ENCODE measurements at places on chromosomes 12 and 14.
A peak's percentile ranks its signal among the peaks of the same experiment; 100 is the strongest.

DNA sequence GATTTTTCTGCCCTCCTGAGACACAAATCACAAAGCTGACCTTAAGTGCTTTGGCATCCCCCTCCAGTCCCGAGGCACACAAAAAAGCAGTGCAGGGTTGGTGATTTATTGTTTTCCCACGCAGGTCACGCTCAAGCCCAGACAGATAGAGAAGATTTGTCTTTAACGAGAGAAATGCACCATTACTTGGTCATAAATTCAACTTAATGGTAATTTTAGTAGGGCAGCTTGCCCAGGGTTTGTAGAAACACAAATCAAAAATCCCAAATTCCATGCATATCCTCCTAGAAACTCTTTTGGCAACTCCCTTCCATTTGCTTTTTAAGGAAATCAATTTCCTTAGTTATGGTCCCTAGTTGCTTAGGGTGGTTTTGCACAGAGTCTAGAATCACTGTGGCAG is 132.6 kb downstream of the IGF1 start:
- no peak for DNase-seq

GRCh38 chr12:92297932-92298696 is 152.5 kb upstream of the BTG1 start:
- DNase-seq: peak; percentile 35

GRCh38 chr12:46493150-46493833 is 120.7 kb upstream of the SLC38A2 start:
- DNase-seq: no peak

DNA sequence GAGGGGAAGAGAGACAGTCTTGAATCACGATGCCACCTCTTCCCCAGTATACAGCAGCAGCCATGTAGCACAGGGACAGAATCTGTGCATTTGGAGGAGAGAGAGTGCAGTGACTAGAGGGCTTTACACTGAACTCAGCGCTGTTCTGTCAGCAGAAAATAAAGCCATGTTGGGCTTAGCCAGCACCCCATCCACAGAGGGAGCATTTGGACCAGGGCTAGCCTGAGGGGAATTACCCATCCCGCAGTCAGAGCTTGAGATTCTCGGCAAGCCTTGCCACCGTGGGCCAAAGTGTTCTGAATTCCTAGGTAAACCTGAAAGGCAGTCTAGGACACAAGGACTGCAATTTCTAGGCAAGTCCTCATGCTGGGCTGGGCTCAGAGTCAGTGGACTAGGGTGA is 120.4 kb upstream of the CNOT2 start:
- DNase-seq: no peak

- peak; percentile 86 for DNase-seq
Observed at GRCh38 chr14:91349481-91350074, 68.0 kb downstream of the CCDC88C start.

DNA sequence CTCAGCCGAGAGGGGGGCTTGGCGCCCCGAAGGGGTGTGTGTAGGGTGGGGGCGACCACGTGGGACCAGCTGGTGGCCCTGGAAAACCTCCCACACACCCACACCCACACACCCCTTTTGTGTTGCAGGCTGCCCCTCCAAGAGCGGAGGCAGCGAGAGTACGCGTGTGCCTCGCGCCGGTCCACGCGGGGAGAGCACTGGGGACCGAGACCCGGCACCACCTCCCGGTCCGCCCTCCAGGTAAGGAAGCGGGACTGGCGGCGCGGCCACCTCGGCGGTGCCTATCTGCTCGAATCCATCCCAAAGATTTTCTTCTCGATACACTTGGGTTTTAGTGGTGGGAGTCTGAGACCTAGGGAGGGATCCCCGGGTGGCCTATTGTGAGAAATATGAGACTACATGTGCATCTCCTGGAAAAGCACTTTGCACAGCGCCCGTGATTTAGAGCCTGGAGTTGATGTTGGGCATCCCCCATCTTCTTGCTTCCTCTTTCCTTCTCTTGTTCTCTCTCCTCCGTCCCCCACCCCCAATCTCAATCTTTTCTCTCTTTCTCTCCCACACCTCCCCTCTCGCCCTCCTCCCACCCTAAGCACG is 393 bp downstream of the SYT1 start:
- no peak for DNase-seq

DNA sequence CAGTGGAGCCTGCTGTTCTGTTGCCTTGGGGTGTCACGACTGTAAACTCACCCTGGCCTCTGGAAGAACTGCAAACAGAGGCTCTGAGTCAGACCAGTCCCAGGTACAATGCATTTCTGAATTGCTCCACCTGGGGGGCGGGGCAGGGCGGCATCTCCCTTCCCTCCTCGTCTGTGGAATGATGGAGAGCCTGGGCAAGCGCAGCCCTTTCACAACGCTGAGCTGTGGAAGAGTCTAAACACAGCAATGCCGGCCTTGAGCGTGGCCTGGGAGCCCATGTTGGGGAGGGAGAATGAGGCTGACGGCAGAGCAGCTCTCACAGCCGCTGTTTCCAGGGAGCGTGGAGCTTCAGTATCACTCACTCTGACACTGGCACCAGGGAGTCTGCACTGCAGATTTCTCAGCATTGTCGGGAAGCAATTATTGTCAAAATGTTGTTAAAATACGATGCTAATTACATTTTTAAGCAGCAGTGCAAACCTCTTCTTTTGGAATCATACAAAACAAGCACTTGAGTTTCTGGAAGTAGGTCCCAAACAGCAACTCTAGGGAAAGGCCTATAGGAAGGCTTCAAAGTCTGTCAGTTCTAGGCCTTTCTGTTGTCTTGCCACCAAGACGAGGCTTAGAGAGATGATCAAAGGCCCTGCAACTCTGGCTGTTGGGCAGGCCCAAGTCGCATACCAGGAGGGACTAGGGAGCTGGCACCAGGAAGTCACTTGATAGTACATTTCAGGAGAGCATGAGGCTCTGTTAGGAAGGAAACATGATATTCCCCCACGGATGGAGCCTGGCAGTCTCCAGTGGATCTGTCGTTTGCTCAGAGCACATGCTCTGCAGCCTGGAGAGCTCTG is 244.0 kb upstream of the FKBP4 start:
- peak; percentile 14 for DNase-seq

DNA sequence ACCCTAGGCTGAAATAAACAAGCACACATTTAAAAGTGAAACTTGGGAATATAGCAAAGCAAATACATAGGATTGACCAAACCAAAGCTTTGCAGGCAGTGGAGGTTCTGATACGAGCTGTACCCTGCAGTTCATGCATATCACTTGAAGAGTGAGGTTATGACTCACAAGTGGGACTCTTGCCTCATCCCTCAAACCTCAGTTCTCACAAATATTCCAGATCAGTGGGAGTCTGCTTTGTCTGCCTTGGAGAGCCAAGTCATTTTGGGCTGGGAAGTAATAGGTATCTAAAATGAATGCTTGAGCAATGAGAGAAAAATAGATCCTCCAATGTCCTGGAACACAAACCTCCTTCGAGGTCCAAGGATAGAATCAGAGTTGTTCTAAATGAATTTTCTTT is 116.4 kb downstream of the LRIG3 start:
- no peak for DNase-seq

DNA sequence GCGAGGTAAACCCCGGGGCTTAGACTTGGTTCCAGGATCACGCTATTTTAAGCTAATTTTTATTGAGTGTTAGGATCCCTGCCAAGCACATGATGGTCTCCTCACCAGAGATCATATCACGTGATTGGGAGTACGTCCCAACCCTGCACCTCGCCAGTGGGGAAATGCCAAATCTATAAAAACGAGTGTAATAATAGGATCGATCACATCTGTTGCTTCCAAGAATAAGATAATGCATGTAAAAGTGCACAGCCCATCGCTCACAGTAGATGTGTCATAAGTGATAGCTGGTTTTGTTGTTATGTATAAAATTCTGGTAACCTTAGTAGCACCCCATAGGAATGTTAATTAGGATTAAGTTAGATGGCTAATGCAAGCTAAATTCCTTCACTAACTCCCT is 581.0 kb upstream of the TMEM132C start:
- DNase-seq: no peak

GRCh38 chr14:51988221-51988620 is 1.1 kb upstream of the RTRAF start:
- DNase-seq: no peak

DNA sequence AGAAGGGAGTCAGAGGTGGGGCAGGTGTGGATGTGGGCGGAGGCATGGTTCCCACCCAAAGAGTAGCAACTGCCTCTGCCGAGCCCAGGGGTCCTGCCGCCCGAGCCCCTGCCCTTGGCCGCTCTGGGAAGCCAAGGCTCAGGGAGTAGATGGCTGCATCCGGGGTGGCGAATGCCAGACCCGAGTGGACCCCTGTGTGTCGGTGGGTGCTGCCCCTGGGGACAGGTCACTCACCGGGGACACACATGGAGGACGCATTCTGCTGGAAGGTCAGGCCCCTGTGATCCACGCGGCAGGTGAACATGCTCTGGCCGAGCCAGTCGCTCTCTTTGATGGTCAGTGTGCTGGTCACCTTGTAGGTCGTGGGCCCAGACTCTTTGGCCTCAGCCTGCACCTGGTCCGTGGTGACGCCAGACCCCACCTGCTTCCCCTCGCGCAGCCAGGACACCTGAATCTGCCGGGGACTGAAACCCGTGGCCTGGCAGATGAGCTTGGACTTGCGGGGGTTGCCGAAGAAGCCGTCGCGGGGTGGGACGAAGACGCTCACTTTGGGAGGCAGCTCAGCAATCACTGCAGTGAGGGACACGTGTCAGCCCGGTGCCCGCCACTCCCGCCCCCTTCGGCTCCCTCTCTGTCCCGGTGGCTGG is 329.0 kb downstream of the TMEM121 start:
- DNase-seq: no peak

GRCh38 chr12:25957793-25958427 is 572 bp upstream of the RASSF8 start:
- no peak for DNase-seq

DNA sequence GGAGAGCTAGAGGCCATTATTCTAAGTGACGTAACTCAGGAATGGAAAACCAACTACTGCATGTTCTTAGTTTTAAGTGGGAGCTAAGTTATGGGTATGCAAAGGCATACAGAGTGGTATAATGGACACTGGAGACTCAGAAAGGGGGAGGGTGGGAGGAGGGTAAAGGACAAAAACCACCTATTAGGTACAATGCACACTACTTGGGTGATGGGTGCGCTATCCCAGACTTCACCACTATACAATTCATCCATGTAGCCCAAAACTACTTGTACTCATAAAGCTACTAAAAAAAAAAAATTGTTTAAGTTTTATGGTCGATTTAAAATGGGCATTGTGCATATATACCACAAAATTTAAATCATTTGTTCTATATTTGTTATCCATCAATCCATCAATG is 24.3 kb downstream of the SLC41A2 start:
- no peak for DNase-seq

DNA sequence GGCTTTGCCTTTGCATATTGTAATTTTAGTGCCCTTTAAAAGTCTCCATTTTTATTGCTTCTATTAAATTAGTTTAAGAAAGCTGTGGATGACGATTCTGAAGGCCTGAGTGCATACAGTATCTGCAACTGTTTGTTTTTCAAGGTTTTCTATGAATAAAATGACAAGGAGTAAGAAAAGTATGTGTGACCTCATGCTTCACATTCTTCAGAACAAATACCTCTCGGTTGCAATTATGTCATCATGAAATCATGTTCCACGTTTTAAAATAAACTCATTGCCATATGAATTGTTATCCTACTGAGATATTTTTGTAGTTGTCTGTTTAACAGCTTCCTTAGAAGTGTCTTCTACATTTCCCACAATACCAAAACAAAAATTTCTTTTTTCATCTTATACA is 374.6 kb downstream of the MDGA2 start:
- no peak for DNase-seq

DNA sequence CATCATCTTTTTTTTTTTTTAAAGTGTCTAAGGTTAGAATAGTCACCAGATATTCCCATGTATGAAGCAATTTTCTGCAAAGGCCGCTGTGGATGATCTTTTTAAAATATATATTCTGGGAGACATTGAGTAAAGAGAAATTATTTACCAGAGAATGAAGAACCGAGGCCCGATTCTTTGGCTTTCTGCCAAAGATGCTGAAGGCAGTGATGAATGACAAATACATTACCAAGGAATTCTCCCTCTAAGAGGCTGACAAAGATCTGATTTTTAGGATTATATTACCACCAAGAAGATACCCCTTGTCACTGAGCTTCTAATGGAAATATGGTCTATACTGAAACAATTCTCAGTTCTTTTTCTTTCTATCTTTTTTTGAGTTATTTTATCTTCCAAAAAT is 336.8 kb downstream of the NAV3 start:
- DNase-seq: no peak

- DNase-seq: no peak
Observed at GRCh38 chr12:88574278-88574677, 6.0 kb downstream of the KITLG start.

DNA sequence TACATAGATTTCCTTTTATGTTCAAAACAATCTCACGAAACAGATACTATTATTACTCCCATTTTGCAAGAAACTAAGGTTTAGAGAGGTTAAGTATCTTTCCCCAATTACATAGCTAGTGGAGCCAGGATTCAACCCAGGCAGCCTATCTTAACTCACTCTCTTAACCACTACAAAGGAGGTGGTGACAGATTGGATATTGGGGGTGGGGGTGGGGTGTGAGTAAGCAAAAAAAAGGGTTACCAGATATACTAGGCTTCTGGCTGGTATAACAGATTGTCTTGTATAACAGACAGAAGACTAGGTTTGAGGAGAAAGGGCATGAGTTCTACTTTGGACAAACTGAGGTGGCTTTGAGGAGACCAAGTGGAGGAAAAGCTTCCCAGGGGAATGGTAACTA is 2.1 kb downstream of the GMFB start:
- peak; percentile 7 for DNase-seq

- peak; percentile 41 for DNase-seq
Observed at GRCh38 chr12:67068761-67069450, 200.3 kb upstream of the CAND1 start.

DNA sequence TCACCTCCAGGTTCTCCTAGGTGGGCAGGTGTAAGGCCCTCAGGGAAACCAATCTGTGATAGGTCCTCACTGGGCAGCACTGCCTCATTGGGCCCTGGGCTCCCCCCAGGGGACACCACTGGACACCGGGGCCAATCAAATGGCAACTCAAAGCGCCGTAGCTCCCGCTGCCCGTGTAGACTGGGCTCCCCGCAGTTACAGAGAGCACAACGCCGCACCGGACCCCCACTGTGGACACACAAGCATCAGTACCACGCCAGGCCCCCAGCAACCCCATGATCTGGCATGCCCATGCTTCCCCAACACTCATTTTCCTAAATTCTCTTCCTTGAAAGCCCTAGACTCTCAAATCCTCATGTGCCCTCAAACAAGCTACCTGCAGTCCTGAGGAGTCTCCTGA is 6.1 kb downstream of the KMT2D start:
- no peak for DNase-seq

DNA sequence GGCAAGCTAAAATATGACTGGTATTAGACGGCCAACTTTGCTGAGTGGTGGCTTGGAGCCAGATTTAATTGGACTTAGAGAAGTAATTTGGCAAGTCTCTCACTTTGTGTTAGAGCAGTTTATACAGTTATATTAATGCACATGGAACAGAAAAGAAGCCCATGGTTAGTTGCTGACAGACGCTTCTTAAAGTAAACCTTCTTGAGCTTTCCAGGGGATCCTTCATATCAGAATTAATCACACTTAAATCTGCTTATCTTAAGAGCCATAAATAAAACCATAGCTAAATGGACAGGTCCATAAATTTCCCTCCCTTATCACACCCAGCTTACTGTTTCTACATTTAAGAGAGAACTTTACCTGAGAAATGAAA is 9.6 kb downstream of the GSG1 start:
- DNase-seq: no peak

All from activated CD4-positive, alpha-beta T cell treated with anti-CD3 and anti-CD28 coated beads, Interleukin-2, Interleukin-6, amounts not matched to agents 100 ng/mL and 50 ng/mL, durations not matched to agents 16 hours and 8 hours (primary cell).